ENCODE measurements at places on chromosomes 16 and 17. TPM values are rescaled to one million over a fixed set of nuclear protein-coding genes. Genes with fewer than 3 reads are reported as not detected.

The MT1F gene
- 20.6 TPM for total RNA-seq

The PER1 gene
- 56.4 TPM for total RNA-seq

The ASGR1 gene
- 0.35 TPM for total RNA-seq

- H3K4me1 ChIP-seq, result no peaks in the 10 kb centered on the region
- H3K27ac ChIP-seq, result no peak overlapping the region
- H3K27me3 ChIP-seq, result peaks cover 3% of the 10 kb centered on the region
- no peak overlapping the region for H3K4me3 ChIP-seq
- no peaks in the 10 kb centered on the region for H3K36me3 ChIP-seq
- no peak for DNase-seq
Observed at GRCh38 chr16:54647725-54648221, 282.9 kb upstream of the IRX5 start.

GRCh38 chr17:33292201-33292980 is 704 bp downstream of the ASIC2 start:
- H3K27me3 ChIP-seq, result peaks cover 52% of the 10 kb centered on the region
- no peak overlapping the region for H3K27ac ChIP-seq
- H3K36me3 ChIP-seq, result no peaks in the 10 kb centered on the region
- no peak for DNase-seq
- H3K4me3 ChIP-seq, result no peak overlapping the region

GRCh38 chr17:3798273-3799180 is 2.5 kb downstream of the ITGAE start:
- H3K4me3 ChIP-seq, result peak overlapping the region; percentile 81
- H3K27me3 ChIP-seq, result peaks cover 2% of the 10 kb centered on the region
- DNase-seq, result no peak
- H3K4me1 ChIP-seq, result peaks cover 87% of the 10 kb centered on the region
- peak overlapping the region; percentile 86 for H3K27ac ChIP-seq
- peaks cover 25% of the 10 kb centered on the region for H3K36me3 ChIP-seq

- H3K36me3 ChIP-seq, result peaks cover 12% of the 10 kb centered on the region
- no peak overlapping the region for H3K4me3 ChIP-seq
- peaks cover 3% of the 10 kb centered on the region for H3K4me1 ChIP-seq
- H3K27ac ChIP-seq, result no peak overlapping the region
- no peak for DNase-seq
Observed at GRCh38 chr17:42598905-42599304, 10.3 kb downstream of the RETREG3 start.

GRCh38 chr17:70181866-70182265 is 12.5 kb downstream of the KCNJ2 start:
- no peak overlapping the region for H3K4me3 ChIP-seq
- H3K27ac ChIP-seq, result no peak overlapping the region
- no peaks in the 10 kb centered on the region for H3K4me1 ChIP-seq

GRCh38 chr17:29331708-29332085 is 37.7 kb upstream of the NUFIP2 start:
- H3K27ac ChIP-seq, result no peak overlapping the region
- H3K36me3 ChIP-seq, result no peaks in the 10 kb centered on the region
- DNase-seq, result no peak
- H3K4me3 ChIP-seq, result no peak overlapping the region

GRCh38 chr16:72561-73548 is at the start of gene RHBDF1:
TSS of gene RHBDF1 (minus strand) at chr16:72631. CDS start at chr16:65015, 7,616 bp downstream.
- H3K4me1 ChIP-seq, result peaks cover 19% of the 10 kb centered on the region
- peak within 1 kb of the TSS; percentile 32 for H3K4me3 ChIP-seq
- H3K27ac ChIP-seq, result no peak within 1 kb of the TSS

GRCh38 chr16:70270176-70270575 is 18.4 kb upstream of the EXOSC6 start:
- H3K27me3 ChIP-seq, result no peaks in the 10 kb centered on the region
- no peak overlapping the region for H3K27ac ChIP-seq
- DNase-seq, result no peak
- H3K4me3 ChIP-seq, result no peak overlapping the region
- H3K4me1 ChIP-seq, result no peaks in the 10 kb centered on the region

GRCh38 chr17:17849845-17850373 is 13.1 kb upstream of the SREBF1 start:
- H3K27me3 ChIP-seq, result no peaks in the 10 kb centered on the region
- DNase-seq, result peak; percentile 92
- H3K4me1 ChIP-seq, result peaks cover 75% of the 10 kb centered on the region
- H3K4me3 ChIP-seq, result no peak overlapping the region
- peak overlapping the region; percentile 94 for H3K27ac ChIP-seq

Data from activated CD8-positive, alpha-beta memory T cell treated with anti-CD3 and anti-CD28 coated beads, Interleukin-2, amount 10 ng/mL, durations not matched to agents 7 days and 5 days (primary cell).